ENCODE measurements at places on chromosomes 4 and X. TPM values are rescaled to one million over a fixed set of nuclear protein-coding genes. Genes with fewer than 3 reads are reported as not detected.

DNA sequence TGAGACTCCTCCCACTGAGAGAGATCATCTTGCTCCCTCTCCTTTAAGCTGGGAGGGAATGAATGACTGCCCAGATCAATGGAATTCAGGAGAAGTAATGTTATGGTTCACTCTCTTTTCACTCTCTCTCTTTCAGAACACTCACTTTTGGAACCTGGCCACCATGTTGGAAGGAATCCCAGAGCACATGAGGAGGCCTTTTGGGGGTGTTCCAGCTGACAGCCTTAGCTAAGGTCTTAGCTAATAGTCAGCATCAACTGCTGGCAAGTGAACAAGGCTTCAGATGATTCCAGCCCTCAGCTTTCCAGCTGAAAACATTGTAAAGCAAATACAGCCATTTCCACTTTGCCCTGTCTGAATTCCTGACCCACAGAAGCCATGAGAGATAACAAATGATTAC is 124.0 kb upstream of the CLNK start:
- DNase-seq, result no peak

- DNase-seq, result no peak
Measured at GRCh38 chrX:39705290-39705689, 392.5 kb downstream of the BCOR start.

The RGN gene
- 89.1 TPM for polyA plus RNA-seq

GRCh38 chr4:15235135-15235534 is 192.7 kb upstream of the C1QTNF7 start:
- no peak for DNase-seq

The RADX gene
- polyA plus RNA-seq, result 3.2 TPM

GRCh38 chr4:85946821-85947220 is 413.0 kb downstream of the MAPK10 start:
- no peak for DNase-seq

The TMEM185A gene
- 18.6 TPM for polyA plus RNA-seq

DNA sequence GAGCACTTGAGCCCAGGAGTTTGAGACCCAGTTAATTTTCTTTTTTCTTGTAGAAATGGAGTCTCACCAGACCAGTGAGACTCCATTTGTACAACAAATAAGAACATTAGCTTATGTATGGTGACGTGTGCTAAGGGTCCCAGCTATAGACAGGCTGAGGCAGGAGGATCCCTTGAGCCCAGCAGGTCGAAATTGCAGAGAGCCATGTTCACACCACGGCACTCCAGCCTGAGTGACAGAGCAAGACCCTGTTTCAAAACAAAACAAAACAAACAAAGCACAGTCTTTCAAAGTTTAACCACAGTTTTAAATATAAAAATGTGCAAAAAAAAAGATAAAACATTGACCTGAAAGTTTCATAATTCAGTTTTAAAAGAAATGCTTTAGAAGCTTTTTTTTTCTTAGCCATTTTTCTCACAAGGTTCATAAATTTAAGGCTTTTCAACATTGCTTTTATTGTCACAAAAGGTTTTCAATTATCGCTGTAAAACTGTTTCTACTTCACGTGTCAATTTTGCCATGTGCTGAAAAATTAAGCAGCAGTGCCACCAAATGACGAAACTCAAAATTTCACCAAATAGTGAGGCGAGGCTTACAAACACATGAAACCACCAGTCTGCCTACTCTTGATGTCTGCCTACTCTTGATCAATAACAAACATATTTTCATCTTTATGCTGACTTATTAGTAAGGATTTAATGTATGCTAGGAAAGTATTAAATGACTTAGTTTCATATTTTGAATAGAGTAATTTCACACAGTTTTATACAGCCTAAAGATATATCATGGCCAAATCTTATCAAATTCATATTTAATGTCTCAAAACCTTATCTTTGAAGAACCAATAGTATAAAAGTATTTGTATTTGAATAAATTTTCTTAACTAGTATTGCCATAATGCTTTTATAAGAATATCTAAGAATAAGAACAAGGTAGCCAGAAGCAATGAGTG is 126.3 kb downstream of the NEK1 start:
- DNase-seq, result no peak

GRCh38 chr4:5866841-5867813 is 25.8 kb downstream of the CRMP1 start:
- DNase-seq, result no peak

DNA sequence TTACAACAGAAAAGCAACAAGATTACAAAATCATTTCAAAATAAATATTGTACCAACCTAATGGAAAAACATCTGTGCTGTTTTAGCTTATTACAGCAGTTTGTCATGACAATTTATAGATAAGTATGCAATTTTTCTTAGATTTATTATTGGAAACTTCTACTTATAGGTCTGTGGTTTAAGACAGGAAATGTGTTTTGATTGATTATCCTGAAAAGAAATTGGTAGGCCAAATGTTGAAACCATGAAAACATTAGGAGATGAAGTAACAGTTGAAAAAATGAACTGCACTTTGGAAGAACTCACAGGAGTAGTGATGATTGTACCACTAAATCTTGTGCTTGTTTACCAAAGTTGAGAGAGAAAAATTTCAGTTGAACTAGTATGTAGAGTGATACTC is 162.2 kb upstream of the GIMD1 start:
- peak; percentile 8 for DNase-seq

The FHDC1 gene
- 1.5 TPM for polyA plus RNA-seq

Data from kidney (tissue), 22 donors.